Kidney epithelial cell (primary cell): ENCODE measurements at places on chromosomes 12 and 14.

DNA sequence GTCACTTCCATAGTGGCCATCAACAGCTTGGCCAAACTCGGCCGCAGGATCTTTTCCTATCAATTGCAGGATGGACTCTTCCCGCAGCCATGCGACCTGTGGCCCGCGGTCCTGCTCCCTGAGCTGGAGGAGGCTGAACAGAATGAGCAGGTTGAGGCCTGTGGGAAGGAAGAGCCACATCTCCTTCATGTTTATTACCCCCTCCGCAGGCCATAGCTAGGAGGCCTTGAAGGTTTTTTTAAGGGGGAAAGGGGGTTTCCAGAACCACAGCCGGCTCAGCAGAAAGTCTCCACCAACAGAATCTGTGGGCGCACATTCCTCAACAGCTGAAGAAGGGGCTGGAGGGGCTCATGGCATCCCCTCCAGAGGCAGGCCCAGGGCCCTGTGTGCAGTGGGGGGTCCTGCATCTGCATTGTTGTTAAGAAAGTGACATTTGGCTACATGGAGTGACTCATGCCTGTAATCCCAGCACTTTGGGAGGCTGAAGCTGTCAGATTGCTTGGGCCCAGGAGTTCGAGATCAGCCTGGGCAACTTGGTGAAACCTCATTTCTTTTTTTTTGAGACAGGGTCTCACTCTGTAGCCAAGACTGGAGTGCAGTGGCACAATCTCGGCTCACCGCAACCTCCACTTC is 25.2 kb upstream of the PPP1R13B start:
- DNase-seq: no peak

- no peak for DNase-seq
These were observed 84.9 kb downstream of the CACNA1C start for GRCh38 chr12:2137711-2138110.

DNA sequence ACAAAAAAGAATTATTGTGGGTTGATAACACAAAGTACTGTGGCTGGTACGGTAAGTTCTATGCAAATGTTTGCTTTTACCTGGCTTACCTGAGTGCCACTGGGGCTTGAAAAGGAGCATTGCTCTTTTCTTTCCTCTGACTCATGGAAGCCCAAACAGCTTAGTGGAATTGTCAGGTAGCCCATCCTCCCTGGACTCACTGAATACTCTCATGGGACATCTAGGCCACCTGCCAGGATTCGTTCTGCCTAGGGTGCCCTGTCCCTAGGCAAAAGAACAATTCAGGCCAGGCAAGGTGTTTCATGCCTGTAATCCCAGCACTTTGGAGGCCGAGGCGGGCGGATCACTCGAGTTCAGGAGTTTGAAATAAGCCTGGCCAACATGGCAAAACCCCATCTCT is 22.5 kb upstream of the YAF2 start:
- no peak for DNase-seq

- no peak for DNase-seq
These were observed 26.1 kb downstream of the POLE start for GRCh38 chr12:132660996-132661395.

DNA sequence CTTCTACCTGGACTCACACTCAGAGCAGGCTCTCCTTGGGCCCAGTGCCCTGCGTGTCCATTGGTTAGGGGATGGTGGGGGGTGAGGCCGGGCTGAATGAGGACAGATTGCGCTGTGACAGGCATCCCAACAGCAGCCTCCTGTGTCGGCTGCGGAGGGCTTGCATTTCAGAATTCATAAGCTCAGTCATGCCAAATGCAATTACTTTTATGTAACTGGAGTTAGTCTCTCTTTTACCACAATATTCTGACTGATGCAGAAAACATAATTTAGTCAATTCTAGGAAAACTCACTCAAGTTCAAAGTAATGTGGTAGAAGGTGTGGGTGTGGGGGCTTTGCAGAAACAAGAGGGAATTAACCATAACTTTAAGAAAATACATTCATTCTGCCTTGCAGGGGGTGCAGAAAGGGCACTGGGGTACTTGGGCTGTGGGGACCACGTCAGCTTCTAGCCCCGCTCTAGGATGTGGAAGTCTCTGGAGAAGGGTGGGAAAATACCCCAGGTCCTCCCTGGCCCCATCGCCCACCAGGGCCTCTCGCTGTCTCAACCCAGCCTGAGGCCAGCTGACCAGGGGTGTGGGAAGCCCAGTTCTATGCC is 257.7 kb downstream of the ADGRD1 start:
- DNase-seq: no peak

DNA sequence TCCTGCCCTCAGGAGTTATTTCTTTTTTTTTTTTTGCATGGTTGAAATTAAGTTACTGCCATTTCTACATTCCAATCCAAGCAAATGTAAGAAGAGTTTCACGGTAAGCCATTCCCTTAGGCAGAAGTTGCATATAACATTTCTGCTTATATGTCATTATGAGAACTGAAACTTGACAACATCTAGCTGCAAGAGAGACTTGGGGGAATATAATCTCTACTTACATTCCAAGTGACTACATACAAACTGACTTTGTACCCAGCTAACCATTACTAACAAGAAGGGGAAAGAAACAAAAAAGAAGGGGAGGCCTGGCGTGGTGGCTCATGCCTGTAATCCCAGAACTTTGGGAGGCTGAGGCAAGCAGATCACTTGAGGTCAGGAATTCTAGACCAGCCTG is 7.3 kb upstream of the RESF1 start:
- DNase-seq: no peak

DNA sequence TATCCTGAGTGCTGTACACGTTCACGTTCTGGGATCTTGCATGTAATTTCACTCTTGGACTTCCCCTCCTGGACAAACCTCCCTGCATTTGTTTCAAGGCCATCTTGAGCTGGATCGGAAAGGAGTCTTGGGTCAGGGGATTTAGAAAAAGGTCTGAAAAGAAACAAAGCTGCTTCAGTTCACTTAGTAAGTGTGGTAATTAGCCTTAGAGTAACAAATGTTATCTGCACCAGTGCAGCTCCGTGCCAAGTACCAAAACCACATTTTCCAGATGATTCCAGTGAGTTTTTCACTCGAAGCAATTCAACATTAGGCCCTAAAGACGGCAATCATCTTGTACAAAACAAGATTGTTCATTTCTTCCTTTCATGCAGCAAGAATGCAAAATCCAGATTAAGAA is 39.4 kb upstream of the ATXN2 start:
- DNase-seq: no peak

DNA sequence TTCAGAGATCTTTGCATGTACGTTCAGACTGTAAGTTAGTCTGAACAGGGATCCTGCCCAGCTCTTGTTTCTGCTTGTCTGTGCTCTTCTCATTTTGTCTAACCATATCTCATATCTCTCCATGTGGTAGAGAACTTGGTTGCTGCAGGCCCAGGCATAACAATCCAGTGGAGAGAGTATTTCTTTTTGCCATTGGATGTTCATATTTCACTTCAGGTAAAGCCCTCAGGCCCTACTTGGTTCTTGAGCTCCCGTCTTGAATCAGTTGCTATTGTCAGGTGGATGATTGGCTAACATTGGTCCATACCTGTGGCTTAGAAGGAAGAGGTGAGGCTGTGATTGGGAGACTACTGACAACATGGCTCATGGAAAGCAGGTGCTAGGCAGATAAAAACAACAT is 357.7 kb upstream of the FLRT2 start:
- no peak for DNase-seq

DNA sequence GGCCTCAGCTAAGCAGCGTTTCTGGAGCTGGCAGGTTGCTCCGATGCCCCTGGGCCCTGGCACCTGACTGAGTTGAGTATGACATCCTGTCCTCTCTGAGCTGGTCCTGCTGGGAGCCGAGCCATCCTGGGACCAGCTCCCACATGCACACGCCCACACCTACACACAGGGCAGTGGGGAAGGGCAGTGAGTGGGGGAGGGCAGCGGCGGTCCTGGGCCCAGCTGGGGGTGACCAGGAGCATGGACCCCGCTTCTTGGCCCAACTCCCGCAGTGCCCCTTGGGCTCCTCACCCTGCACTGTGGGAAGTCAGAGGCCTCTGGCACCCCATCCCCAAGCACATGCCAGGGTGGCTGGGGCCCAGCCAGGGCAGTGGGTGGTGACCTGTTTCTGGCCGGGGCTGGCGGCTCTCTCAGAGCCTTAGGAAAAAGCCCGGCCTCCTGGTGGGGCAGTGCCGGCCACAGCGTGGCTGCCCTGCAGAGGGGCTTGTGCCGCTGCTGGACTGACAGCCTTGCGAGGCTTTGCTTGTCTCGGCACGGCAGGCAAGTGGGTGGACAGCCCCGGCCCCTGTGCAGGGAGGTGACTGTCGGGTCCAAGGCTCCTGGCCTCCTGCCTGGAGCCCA is 5.9 kb upstream of the CRIP2 start:
- DNase-seq: no peak

- DNase-seq: no peak
These were observed 12.0 kb upstream of the SLC2A14 start for GRCh38 chr12:7884689-7885088.

DNA sequence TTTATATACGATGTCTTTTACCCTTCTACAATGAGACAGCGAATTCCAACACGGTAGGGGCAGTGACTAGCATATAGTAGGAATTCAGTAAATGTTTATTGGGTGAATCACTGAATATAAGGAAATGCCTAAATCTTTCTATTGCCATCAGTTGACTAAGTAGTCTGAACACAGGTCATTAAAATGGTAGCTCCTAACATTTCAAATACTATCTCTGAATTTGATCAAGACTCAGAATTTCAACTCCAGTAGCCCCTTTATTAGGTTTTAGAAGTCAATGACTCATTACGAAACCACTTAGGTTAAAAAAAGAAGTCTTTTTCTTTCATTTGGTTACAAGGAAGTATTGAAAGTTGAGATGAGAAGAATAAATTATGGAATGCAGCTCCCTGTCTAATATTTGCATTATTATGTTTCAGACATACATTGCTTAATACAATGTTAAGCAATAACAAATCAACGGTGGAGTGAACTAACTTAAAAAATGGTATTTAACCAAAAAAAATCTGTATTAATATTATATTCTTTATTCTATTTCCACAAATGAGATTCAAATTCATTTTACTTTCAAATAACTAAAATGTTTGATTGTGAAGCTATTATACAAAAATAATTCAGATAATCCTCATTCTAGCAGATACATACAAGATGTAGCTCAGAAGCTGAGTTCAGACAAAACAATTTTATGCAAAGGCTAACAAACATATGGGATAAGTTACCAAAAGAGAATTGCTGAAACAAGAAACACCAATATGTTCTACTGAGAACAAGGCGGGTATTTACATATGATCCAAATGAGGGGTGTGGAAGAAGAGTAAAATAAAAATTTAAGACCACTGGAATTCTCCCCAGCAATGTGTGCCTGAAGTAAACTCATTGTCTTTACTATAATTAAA is 302.7 kb downstream of the CEP128 start:
- DNase-seq: peak; percentile 54

DNA sequence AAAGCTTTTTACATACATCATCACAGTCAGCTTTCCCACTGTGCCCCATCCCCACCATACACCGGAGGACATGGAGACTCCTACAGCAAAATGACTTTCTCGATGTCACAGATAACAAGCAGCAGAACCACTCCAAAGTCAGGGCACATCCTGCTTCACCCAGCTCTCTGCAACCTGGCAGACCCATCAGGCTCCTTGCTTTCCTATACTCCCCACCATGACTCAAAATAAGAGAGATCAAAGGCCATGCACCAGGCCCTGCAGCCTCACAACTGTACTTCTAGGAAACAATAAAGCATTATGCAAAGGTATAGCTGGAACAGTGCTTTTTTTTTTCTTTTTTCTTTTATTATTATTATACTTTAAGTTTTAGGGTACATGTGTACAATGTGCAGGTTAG is 187.4 kb downstream of the DPF3 start:
- no peak for DNase-seq

GRCh38 chr14:95885278-95885677 is 8.6 kb downstream of the TUNAR start:
- DNase-seq: no peak

DNA sequence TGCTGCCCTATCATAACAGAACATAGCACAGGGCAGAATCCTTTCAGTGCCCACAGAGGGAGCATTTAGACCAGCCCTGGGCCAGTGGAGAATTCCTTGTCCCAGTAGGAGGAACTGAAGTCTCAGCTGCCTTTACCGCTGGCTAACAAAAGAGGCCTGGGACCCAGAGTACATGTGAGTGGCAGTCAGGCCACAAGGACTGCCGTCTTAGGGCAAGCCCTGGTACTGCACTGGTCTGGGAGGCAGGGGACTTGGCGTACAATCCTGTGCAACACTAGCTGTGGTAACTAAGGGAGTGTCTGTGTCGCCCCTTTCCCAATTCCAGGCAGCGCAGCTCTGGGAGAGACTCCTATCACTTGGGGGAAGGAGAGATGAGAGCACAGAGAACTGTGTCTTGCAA is 17.0 kb upstream of the CSRP2 start:
- DNase-seq: no peak

GRCh38 chr12:89464974-89465592 is 59.5 kb downstream of the GALNT4 start:
- DNase-seq: no peak

GRCh38 chr14:54632452-54632851 is 65.5 kb downstream of the SAMD4A start:
- DNase-seq: no peak

DNA sequence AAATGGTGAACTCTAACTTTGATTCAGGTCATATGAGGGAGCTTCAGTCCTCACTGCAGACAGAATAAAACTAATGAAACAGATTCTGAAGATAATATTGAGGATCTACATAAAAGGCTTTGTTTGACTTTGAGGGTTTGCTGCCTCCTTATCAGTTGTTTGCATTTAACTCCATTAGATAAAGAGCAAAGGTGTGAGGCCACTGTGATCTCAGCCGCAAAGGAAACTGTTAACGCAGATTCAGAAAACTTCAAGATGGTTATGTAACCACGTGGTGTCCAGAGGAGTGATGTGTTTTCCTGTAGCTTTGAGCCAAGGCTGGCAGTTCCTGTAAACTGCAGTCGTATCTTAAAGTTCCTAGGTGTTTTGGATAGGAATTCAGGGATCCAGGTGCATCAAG is 67.8 kb downstream of the METTL25 start:
- DNase-seq: no peak

- DNase-seq: no peak
These were observed 120.6 kb downstream of the TGFB3 start for GRCh38 chr14:75861161-75861621.

GRCh38 chr12:118456741-118457140 is 80.4 kb downstream of the SUDS3 start:
- DNase-seq: no peak

DNA sequence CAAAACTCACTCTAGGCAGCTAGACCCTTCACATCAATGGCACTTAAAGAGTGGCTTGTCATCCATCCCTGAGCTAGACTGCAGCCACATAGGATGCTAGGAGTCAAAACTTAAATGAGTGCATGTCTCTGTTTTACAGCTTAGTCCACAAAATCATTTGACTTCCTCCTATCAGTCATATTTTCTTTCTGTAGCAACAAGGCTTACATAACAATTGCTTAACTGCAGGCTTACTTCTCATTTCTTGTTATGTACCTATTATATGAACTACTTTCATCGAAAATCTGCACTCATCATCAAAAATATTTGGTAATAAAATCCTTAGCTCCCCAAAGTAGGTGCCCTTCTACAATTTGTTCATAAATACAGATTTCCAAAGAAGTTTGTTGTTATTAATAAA is 30.1 kb downstream of the CLEC1A start:
- DNase-seq: no peak

- no peak for DNase-seq
These were observed 8.4 kb upstream of the SALL2 start for GRCh38 chr14:21534576-21534975.

- DNase-seq: no peak
These were observed 22.5 kb upstream of the TMEM106C start for GRCh38 chr12:47940773-47941474.

- DNase-seq: no peak
These were observed 40.9 kb downstream of the OSBPL8 start for GRCh38 chr12:76518699-76519098.
